GM23338 (cell line): ENCODE measurements at places on chromosomes 2 and 18. TPM values are rescaled to one million over a fixed set of nuclear protein-coding genes. Genes with fewer than 3 reads are reported as not detected.

ANKRD62 gene
- total RNA-seq: not detected in 2 replicates

PARD6G gene
- 17.2 and 18.5 TPM in 2 replicates for total RNA-seq

MDH1B gene
- 0.89 and 1.7 TPM in 2 replicates for total RNA-seq

DNA sequence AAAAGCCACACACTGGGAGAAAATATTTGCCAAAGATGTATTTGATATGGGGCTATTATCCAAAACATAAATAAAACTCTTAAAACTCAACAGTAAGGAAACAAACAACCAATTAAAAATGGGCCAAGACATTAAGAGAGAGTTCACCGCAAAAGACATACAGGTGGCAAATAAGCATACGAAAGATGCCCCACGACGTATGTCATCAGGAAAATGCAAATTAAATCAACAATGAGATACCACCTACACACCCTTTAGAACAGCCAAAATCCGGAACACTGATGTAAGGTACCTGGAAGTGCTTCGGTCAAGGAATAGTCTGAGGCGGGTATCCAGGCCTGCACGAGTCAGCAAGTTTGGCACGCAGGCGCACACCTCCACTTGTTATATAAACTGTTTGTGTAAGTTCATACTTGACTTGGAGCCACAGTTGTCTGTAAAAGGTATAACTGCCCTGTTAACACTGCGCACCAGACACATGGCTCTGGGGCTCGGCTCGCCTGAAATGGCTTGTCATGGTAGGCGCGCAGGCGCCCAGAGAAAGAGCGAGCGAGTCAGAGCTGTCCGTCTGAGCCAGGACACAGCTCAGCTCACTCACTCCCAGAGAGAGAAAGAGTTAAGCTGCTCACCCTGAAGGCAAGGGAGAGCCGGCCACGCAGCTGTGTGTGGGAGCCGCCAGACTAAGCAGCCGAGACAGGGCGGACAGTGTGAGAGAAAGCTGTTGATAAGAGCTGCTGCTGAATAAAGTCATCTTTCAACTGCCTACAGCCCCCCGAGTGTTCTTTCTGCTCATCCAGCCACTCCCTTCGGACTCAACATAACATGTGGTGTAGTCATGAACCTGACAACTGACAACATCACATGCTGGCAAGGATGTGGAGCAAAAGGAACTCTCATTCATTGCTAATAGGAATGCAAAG is 87.3 kb downstream of the HNRNPLL start:
- H3K4me1 ChIP-seq: peaks cover 4% of the 10 kb centered on the region; the same call in 1 of the 2 replicates
- no peaks in the 10 kb centered on the region for H3K36me3 ChIP-seq
- no peak for DNase-seq
- H3K27me3 ChIP-seq: no peaks in the 10 kb centered on the region
- no peak overlapping the region for H3K4me3 ChIP-seq

GRCh38 chr18:35099911-35100310 is 58.7 kb downstream of the MAPRE2 start:
- DNase-seq: no peak
- H3K36me3 ChIP-seq: no peaks in the 10 kb centered on the region
- H3K4me1 ChIP-seq: no peaks in the 10 kb centered on the region

DNA sequence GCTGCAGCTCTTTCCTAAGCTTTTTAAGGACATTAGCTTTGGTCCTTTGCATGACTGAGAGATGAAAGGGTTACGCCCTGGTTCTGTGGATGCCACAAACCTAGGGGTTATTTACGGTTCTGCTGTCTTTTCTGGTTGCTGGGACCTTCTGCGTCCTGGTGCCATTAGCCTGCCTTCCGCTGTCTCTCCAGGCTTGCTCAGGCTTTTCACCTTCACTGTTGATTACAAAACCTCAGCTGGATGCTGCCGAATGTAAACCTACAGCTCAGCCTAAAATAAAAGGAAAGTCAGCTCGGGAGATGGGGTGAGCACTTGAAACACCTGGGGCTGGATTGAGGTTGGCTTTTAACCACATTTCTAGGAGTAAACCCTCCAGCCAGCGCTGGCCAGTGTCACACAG is 130.9 kb upstream of the ARHGAP28 start:
- no peaks in the 10 kb centered on the region for H3K27me3 ChIP-seq
- H3K36me3 ChIP-seq: no peaks in the 10 kb centered on the region
- DNase-seq: peak; percentile 21
- H3K27ac ChIP-seq: no peak overlapping the region

IL1F10 gene
- not detected in 2 replicates for total RNA-seq

- H3K4me1 ChIP-seq: peaks cover 7% of the 10 kb centered on the region; the same call in 1 of the 2 replicates
- no peaks in the 10 kb centered on the region for H3K36me3 ChIP-seq
- H3K27me3 ChIP-seq: peaks cover 95% of the 10 kb centered on the region
- peak overlapping the region; percentile 74 for H3K4me3 ChIP-seq
- no peak overlapping the region for H3K27ac ChIP-seq
Measured at GRCh38 chr2:222320436-222321395, 21.9 kb upstream of the PAX3 start.

GRCh38 chr2:48107326-48107925 is 201.1 kb upstream of the FBXO11 start:
- no peak overlapping the region for H3K27ac ChIP-seq
- H3K4me3 ChIP-seq: 0 out of 2 replicates have a peak overlapping the region, but pooled peaks have one; percentile 19
- H3K27me3 ChIP-seq: no peaks in the 10 kb centered on the region
- peaks cover 18% of the 10 kb centered on the region for H3K4me1 ChIP-seq
- peak; percentile 47 for DNase-seq

DNA sequence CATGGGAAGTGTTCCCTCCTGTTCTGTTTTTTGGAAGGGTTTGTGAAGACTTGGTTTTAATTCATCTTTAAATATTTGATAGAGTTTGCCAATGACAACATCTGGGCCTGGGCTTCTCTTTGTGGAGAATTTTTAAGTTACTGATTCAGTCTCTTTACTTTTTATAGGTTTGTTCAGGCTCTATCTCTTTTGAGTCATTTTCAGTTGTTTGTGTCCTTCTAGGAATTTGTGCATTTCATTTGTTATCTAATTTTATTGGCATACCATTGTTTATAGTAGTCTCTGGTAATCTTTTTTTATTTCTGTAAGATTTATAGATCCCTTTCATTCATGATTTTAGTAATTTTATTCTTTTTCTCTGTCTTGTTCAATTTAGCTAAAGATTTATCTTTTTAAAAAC is 14.6 kb downstream of the SCLY start:
- no peak overlapping the region for H3K4me3 ChIP-seq
- peaks cover 21% of the 10 kb centered on the region; the same call in 1 of the 2 replicates for H3K36me3 ChIP-seq
- peaks cover 16% of the 10 kb centered on the region for H3K4me1 ChIP-seq
- H3K27ac ChIP-seq: no peak overlapping the region

GRCh38 chr2:8006626-8007025 is 675.2 kb upstream of the ID2 start:
- no peak overlapping the region for H3K27ac ChIP-seq
- no peaks in the 10 kb centered on the region for H3K27me3 ChIP-seq
- no peak for DNase-seq
- no peak overlapping the region for H3K4me3 ChIP-seq
- peaks cover 3% of the 10 kb centered on the region; the same call in 1 of the 2 replicates for H3K4me1 ChIP-seq

REG3A gene
- not detected in 2 replicates for total RNA-seq

GRCh38 chr2:66236067-66236685 is 198.7 kb upstream of the MEIS1 start:
- H3K4me1 ChIP-seq: peaks cover 14% of the 10 kb centered on the region
- no peaks in the 10 kb centered on the region for H3K36me3 ChIP-seq
- H3K27ac ChIP-seq: no peak overlapping the region
- H3K27me3 ChIP-seq: no peaks in the 10 kb centered on the region

PTPRN gene
- 18.8 and 22.1 TPM in 2 replicates for total RNA-seq

DNA sequence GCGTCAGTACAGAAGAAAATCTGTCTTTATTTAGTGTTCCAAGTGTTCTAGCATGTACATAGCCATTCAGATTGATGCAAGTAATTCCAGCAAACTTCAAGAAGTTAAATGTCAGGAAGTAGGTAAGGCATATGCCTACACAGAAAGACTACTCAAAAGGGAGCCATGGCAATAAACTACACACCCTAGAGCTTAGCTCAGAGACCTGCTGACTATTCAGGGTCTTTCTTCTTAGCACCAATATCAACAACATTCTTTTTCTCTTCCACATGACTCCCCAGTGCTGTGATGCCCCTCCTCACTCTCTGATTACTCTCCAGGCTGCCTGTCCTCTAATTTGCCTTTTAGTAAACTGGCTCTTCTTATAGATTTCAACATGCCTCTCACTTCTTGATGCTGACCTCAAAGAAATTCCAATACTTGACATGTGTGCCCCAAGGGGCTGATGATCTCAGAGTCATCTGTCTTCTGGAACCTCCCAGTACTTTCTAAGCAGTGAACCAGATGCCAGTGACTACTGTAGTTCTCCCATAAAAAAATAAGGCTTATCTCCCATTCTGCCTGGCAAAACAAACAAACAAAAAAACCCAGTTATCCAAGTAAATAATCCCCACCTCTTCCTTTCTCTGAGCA is 909.2 kb upstream of the FANCL start:
- no peak overlapping the region for H3K27ac ChIP-seq
- no peaks in the 10 kb centered on the region for H3K4me1 ChIP-seq
- DNase-seq: no peak
- no peaks in the 10 kb centered on the region for H3K27me3 ChIP-seq

- no peaks in the 10 kb centered on the region for H3K27me3 ChIP-seq
- H3K4me1 ChIP-seq: no peaks in the 10 kb centered on the region
- DNase-seq: no peak
- no peaks in the 10 kb centered on the region for H3K36me3 ChIP-seq
- no peak overlapping the region for H3K4me3 ChIP-seq
Measured at GRCh38 chr2:145887915-145888314, 1368.0 kb upstream of the ZEB2 start.

DNA sequence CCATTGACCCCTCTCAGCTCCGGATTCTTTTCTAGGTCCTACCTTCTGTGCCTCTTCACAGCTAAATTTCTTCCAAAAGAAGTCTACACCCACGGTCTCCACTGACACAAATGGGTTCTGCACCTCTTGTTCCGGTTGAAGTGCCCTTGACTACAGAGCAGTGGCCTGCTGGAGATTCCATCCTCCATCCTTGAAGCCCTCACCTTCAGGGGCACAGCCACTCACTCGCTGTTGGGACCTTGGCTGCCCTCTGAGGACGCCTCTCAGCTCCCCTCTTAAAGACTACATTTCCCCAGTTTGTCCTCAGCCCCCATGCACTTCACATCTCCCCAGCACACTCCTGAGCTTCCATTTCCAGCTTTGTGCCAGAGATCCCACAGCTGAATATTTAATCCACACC is 226.3 kb downstream of the ATAD2B start:
- DNase-seq: no peak
- no peak overlapping the region for H3K4me3 ChIP-seq
- no peaks in the 10 kb centered on the region for H3K36me3 ChIP-seq
- H3K4me1 ChIP-seq: no peaks in the 10 kb centered on the region

- H3K36me3 ChIP-seq: no peaks in the 10 kb centered on the region
- no peak overlapping the region for H3K27ac ChIP-seq
- DNase-seq: peak; percentile 68
Measured at GRCh38 chr2:206443735-206444527, 599 bp downstream of the ADAM23 start.
